ENCODE measurements at places on chromosomes 3 and 15.

DNA sequence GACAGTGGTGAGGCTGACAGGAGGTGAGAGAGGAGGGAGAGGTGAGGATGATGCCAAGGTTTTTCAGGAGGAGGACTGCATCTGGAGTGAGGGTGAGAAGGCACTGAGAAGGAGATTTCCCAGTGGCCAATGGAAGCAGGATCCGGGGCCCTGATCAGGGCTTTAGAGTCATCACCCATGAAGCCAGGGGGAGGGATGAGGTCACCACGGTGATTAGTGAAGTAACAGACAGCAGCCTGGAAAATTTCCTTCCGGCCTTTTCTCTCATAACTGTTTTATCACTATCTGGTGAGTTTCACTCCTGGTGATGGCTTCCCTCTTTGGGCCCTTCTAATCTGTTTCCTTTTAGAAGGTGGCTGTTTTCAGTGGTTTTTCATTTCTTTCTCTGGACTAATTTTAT lies 80.5 kb upstream of the WNT5A start:
- no peak for DNase-seq

DNA sequence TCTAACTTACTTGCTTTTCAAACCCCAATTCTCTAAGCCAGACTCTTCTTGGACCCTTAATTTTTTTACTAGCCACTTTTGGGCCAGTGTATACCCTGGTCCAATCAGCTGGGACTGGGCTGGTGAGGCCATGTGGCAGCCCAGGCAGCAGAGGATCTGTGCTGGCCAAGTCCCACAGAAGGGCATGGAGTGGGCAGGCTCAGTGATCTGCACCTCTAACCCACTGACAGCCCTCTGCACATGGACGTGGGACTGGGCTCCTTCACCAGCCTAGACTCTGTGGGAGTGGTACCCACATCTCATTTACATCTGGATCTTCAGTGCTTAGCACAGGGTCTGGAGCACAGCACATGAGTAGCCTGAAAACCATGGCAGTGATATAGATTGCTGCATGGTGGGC lies 56.1 kb upstream of the PRR23C start:
- no peak for DNase-seq

GRCh38 chr3:104245261-104245660 lies 1121.4 kb upstream of the ALCAM start:
- no peak for DNase-seq

DNA sequence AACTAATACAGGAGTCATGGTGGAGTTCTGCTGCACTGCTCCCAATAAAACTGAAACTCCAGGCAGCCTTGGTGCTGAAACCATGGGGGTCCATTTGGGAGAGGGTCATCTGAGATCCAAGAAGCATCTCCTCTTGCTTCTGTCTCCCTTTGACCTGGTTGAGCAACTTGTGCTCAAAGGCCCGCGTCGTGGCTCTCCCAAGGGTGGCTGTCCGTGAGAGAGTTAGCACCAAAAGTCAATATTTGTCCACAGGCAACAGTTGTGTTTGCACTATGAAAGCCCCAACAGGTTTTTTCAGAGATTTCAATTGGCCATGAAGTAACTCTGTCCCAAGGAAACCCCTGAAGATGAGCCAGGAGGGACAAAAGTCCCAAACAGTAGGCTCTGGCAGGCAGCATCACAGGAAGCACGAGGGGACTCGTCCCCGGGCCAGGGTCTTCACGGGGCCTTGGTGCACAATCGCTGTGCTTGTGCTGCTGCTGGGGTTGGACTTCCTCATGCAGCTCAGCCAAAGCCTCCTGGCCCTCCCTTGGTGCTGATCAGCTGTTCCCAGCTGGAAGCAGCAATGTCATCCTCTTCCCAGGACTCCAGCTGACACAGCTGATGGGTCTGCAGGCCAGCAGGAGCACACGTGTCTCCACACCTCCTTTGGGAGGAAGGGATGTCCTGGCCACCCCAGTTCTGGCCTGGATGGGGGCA lies 39.4 kb upstream of the WNT5A start:
- no peak for DNase-seq

DNA sequence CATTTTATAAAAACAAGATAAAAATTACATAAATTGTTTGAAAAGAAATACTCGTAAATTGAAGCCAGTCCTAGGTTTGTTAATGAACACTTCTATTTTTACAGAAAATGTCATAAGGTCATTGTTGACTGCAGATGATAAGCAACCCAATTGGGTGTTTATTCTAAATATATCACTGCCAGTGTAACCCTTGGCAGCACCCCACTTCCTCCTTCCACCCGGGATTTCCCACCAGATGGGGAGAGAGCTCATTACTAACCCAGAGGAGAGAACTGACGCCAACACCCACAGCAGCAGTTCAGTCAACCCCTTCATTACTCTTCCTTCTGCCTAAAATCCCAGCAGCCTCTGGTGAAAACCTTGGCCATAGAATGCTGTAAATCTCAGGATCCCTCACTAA lies 307.6 kb downstream of the GAP43 start:
- DNase-seq, result no peak

GRCh38 chr3:49745986-49746385 lies 22.2 kb upstream of the GMPPB start:
- no peak for DNase-seq

DNA sequence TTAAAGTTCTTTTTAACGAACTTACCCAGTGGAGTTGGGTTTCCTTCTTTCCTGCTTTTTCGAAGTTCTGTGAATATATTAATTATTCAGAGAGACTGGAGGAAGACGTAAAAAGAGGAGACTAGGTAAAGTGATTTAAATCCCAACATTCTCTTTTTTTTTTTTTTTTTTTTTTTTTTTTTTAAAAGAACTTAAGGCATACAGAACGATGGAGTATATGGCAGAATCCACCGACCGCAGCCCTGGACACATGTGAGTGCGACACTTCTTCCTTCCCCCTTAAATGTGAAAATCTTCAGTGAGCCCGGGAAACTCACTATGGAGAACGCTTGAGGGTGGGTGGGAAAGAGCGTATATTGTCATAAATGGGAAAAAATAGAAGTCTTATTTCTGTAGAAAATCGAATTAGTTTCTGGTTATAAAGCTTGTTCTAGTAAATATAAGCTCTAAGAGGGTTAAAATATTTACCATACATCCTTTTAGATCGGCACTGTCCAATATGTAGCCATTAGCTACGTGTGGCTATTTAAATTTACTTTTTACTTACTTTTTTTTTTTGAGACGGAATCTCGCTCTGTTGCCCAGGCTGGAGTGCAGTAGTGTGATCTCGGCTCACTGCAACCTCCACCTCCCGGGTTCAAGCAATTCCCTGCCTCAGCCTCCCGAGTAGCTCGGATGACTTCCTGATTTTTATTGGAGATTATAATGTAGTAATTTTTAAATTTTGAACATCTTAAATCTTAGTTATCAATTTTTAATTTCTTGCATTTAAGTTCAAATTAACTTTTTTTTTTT lies 892 bp downstream of the NMD3 start:
- DNase-seq, result no peak

GRCh38 chr3:124664804-124665203 lies 65.4 kb upstream of the UMPS start:
- no peak for DNase-seq

GRCh38 chr15:25886498-25887140 lies 23.5 kb upstream of the ATP10A start:
- no peak for DNase-seq

DNA sequence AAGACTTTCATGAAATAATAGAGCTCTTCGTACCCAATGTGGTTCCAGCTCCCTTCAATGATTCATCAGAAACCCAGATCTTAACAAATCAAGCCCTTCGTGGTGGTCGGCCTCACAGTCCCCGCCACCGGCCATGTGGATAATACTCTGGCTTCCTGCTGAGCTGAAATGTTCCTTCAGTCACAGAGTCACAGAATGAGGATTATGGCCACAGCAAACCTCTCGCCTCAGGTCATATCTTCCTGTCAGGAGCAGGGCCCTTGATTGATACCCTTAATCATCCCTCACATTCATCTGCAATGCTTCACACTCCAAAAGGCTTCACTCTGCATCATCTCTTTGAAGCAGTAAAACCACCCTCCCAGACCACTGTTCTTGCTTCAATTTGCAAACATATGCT lies 452.6 kb downstream of the OCA2 start:
- no peak for DNase-seq

DNA sequence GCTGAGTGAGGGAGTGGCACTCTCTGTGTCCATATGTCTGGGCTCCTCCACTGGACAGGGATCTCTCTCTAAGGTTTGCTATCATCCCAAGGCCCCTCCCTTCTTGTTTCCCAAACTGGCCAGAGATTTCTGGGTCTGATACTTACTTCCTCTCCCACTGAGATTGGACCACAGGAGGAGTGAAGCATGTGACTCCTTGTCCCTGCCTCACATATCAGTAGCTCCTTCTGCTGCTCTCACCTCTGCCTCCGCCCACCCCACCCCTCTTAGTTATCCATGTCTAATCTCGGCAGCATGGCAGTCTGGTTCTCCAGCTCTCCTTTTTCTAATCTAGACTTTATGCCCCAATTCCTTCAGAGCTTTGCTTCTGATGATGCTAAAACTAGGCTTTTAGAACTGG lies 223.1 kb downstream of the RPLP1 start:
- DNase-seq, result no peak

DNA sequence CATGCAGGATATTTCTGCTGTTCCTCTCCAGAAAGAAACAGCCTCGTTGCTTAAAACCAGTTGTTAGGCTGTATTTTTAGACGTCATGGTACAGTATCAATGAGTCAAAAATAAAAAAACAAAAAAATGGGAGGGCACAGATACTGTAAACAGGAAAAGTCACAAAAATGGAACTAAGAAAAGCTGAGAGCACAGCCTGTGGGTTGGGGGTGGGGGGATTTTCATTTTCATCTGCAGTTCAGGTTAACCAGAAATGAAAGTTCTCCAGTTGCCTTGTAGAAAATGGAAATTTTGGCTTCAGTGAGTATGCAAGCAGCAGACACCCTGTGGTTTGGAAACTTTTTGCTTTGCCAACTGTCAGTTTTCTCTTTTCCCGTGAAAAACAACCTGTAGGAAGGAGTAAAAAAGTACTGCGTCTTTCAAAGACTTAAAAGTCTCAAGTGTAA lies 59.0 kb downstream of the FRMD4B start:
- peak; percentile 35 for DNase-seq

DNA sequence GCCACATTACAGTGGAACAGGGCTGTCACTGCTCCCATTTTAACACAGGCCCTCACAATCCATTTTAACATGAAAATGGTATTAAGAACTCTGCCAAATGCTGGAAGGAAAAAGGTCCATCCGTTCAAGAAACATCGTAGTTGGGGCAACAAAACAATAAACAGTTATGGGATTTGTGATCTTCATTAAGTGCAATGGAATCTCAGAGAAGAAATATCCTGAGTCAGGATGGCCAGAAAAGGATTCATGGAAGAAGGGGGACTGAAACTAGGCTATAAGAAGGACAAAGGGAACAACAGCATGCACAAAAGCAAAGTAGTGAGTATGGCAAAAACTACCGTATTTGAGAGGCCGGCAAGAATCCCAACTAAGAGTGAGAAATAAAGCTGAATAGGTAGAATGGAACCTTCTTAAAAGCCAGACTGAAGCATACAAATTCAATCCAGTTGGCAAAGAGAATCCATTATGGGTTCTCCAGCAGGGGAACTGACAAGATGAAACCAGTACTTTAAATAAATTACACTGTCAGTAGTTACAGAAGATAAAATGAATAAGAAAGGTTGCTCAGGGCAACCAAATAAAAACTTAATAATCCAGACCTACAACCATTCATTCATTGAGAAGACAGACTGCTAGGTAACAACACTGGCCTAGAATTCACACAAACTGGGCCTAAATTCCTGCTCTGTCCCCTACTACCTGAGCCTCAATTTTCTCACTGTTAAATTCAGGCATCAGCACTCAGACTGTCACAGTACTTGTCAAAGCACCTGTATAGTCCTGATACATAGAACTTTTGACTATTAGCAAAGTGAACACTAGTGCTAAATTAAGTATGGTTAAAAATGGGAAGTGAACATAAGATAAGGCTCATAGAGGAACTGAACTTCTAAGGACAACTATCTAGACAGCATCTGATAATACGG lies 6.3 kb downstream of the TBL1XR1 start:
- no peak for DNase-seq

DNA sequence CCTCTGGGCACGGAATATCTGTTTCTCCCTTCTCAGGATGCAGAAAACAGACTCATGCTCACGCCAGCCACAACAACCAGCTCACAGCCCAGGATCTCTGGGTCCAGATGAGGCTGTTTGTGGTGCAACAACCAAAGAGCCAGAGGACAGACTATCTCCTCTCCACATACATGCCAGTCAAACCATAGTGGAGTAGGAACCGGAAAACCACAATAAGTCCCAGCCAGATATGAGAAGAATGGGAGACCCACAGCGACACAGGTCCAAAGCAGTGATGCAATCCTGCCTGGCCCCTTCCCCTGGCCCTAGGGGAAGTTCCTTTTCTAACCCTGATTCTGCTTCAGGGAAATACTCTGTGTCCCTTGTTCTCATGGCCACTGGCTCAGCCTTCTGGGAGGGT lies 27.6 kb downstream of the MEX3B start:
- DNase-seq, result no peak

DNA sequence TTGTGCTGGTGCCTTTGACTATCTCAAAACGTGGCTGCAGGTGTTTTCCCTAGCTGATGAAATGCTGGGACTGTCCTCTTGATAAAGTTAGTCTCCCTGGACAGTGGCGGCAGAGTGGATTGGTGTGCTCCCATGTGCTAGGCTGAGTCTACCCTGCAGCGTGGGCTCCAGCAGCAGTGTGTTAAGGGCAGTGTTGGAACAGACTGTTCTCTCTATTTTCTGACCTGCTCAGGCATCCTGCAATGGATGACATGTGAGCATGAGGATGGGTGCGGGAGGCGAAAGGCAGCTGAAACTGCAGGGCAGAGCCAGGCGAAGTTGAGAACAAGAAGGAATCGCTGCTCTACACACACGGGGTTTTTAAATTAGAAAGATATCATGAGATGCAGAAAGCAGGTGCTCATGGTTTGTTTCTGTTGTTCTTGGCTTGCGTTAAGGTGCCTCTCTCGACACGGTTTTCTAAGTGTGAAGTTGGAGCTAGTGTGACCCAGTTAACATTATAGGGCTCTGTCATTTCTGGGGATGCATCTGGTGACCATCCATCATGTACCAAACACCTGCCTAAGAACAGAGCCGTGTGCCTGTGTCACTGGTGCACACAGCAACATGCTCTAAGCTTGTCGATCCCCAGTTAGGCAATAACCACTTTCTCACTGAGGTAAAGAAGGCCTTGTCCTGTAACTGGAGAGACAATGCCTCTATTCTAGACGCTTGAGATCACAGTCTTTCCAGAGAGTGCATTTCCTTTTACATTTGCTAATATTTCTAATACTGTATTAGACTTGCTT lies 44.3 kb downstream of the SLCO3A1 start:
- no peak for DNase-seq

DNA sequence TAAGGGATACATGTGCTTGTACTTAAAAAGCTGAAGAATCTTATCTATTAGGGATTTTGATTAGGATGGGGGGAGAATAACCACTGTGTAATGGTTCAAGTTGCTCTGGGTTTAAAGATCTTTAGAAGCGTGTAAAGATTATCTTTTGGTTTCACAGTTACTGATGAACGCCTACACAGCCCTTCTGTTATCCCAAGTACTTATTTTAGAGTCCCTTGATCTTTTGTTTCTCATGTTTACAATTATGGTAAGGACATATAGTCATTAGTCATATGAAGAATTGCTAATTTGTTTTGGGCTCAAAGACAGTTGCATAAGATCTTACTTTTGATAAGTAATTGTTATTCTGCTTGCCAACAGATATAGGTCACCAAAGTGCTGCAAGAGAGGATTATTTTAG lies 160.1 kb downstream of the PLCL2 start:
- DNase-seq, result no peak
